ENCODE measurements at places on chromosomes 2 and 18.

GRCh38 chr2:109435901-109436598, 177.7 kb downstream of the SEPTIN10 start:
- no peak for DNase-seq

DNA sequence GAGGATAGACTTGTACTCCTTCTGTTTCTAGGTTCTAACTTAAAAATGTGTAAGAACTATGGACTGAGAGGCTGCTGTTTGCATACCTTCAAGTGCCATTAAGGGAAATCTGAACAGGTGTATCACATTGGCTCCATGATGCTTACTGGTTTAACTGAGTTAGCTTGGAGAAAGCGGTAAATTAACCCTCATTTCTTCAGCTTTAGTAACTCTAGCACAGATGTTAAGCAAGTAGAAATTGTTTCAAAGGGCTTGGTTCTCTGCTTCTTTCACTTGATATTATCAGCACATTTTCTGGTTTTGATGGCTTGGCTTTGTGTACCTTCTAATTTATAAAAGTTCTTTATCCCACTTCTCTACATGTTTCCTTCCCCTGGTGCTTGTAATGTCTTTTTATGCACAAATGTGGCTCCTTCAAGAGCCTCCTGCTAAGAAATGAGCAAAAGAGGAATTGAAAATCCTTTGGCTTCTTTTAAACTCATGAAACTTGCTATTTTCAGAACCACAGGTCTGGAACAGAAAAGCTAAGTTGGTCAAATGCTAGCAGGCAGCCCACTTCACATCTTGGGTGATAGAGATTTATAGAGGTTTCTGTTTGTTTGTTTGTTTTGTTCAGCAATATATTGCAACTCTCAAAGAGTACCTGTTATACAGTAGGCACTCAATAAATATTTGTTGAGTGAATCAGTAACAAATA, 249.9 kb upstream of the THUMPD2 start:
- no peak for DNase-seq

GRCh38 chr18:449374-449773, 51.1 kb downstream of the COLEC12 start:
- DNase-seq = no peak

DNA sequence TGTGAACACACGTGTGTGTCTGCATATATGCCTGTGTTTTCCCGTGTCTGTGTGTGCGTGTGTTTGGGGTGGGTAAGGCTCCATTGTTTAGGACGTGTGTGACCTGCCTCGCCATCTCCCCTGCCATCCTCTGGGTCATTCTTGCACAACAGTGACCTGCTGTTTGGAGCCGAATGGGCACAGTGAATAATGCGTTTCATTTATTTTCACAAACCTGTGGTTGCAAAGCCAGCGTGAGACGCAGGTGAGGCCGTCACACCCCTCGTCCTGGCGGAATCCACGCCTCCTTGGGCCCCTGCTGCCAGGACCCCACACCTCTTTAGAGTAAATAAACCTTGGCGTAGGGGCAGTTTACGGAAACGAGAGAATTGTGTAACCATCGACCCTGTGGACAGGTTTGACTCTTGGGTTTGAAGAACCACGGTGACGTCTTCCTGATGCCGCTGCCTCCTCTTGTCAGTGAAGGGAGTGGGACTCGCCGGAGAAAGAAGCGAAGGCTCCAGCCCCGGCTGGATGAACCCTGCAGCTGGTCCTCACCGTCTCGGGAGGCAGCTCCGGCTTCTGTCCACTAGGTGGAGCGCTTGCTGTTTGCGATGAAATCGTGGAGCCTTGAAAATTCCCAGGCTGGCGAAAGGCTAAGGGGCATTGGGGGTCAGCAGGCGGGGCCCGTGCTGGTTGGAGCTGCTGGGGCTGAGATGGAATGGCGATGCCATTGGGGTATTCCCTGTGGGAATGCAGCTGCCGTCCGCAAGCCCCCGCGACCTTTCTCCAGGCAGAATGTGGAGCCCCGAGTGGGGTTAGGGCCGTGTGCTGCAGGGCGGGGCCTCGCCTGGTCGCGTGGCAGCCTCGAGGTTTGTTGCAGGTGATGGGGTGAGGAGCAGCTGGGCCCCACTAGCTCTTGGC, 81.1 kb downstream of the RTP5 start:
- peak; percentile 69 for DNase-seq

DNA sequence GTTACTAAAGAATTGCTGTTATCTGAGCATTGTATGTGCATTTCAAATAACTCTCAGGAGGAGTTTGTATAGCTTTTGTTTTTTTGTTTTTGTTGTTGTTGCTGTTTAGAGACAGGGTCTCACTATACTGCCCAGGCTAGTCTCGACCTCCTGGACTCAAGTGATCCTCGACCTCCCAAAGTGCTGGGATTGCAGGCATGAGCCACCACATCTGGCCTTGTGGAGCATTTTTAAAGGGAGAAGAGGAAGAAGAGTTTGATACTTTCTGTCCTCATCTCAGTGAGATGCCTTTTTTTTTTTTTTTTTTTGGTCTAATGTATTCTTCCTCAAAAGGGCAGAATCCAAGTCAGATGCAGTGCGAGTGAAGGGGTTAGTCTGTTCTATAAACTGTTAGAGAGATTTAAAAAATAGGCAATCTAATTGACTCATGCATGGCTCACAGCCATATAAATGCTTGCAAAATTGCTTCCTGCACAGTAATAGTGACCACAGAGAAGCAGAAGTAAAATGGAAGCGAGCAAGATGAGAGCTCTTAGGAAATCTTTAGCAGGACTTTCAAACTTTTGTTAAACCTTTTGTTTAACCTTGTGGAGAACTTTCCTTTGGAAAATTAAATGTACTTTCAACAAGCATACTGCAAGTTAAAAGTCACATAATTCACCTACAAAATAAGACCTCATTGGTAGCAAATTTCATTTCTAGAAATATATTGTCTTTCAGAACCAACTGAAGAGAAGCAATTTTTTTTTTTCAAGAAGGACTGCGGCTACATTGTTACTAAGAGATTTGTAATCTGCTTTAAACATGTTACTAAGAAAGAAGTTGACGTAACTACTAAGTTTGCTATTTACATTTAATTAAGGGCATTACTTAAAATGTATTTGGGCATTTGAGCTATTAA, 52.3 kb upstream of the ROCK1 start:
- DNase-seq = peak; percentile 98

GRCh38 chr18:3117493-3118192, 102.1 kb downstream of the MYOM1 start:
- DNase-seq = no peak

DNA sequence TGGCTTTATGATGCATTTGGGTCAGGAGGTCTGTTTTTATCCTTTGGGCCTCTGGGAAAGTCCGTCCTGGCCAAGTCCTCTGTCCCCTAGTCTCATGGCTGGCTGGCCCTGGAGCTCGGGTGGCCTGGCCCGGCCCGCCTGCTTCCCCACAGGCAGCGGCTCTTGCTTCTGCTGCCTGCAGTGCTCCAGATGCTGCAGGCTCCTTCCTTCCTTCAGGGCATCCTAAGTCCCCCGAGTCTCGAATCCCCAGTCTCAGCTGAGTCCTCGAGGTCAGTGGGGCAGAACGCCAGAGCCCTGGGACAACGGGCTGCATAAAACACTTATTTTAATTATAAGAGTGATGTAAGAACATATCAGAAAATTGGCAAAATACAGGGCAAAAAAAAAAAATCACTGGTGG, 71.2 kb downstream of the HPCAL1 start:
- DNase-seq = no peak

GRCh38 chr2:163802284-163802683, 66.5 kb upstream of the FIGN start:
- no peak for DNase-seq

- DNase-seq = no peak
Measured at GRCh38 chr2:71989671-71990070, 158.0 kb downstream of the CYP26B1 start.

DNA sequence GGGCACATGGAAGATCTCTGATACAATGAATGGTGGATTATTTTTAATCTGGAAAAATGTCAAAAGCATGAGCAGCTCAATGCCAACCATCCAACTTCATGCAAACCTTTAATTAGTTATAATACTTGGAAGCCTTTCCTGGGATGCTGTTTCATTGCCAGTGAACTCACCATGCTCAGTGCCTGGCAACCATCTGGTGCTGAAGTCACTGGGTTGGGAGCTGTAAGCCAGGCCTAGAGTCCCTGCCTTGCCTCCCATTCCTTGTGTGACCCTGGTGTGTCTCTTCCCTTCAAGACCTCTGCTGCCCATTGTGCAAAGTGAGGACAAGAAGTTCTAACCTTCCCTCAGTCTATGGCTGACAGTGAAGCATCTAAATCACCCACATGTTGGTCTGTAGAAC, 458.7 kb downstream of the RNF144A start:
- no peak for DNase-seq

GRCh38 chr2:182716650-182716979, 558 bp downstream of the DNAJC10 start:
- no peak for DNase-seq

DNA sequence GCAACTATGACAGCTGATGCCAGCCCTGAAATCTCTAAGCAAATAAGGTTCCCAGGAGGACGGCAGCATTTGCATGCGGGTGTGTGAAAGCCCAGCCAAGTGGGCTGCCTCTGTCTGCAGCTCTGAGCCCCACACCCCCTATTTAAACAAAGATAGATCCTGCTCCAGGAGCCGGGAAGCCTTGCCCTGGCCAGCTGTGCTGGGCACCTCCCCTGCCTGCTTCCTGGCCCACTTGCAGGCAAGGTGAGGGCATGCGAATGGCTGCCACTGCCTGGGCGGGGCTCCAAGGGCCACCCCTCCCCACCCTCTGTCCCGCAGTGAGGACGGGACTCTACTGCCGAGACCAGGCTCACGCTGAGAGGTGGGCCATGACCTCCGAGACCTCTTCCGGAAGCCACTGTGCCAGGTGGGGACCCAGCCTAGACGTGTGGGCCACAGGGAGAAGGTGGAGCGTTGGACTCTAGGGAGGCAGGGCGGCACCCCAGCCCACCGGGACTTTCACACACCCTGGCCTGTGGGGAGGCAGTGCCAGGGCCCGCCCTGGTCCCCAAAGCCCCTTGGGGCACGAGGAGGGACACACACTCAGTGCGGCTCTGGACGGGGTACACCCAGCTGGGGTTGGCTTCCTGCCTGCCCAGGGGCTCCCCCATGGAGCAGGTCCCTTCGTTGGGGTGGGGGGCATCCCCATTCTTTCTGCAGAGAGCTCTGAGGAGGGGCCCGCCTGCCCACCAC, at the start of gene ANO7:
ANO7 (plus strand) TSS at position 317 of the 732 bp plus-strand sequence. CDS start 1,387 bp downstream, outside the sequence.
- DNase-seq = no peak

GRCh38 chr2:203959672-203960071, 23.1 kb downstream of the ICOS start:
- DNase-seq = no peak

DNA sequence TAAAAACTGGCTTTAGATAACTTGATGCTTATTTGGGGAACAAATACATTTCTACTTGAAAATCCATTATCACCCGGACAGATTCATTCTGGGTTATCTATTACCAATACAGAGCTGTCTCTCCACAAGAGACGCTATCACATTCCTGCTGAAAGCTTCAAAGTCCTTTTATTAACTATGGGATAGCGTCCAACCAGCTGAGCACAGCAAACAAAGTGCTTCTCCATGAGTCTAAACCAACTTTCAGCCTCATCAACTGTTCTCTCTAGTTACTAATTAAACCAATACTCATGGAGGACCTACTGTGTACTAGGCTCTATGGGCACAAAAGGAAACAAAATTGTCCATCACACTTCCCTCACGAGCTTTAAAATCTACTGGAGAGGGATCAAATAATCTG, 132.8 kb downstream of the L3MBTL4 start:
- no peak for DNase-seq

GRCh38 chr2:224086226-224086914, 47.3 kb upstream of the SERPINE2 start:
- no peak for DNase-seq

DNA sequence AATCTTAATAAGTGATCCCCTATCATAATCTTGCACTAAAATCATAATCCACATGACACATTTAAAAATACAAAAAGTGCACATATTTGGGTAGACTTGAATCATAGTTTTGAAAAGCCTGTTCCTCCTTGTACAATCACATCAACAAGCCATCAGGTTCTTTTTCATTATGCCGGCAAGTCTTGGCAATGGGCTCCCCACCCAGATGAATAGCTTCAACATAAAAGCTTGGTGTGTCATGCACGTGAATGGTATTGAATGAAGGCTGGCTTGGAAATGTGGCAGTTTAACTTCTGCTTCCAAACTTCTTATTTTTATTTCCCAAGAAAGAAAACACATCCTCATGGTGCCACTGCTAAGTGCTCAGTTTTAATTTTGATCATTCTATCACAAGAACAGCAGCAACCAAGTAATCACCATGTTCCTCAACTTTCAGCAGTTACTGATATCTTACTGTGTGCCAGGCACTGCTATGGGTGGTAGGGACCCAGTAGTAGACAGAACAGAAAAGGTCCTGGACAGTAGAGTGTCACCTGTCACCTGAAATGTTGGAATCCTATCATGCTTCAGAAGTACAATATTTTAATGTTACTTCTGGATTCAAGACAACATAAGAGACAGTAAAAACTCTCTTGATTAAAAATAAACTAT, 89.9 kb downstream of the AP1S3 start:
- DNase-seq = no peak

GRCh38 chr2:219951099-219951498, 323.7 kb downstream of the SLC4A3 start:
- DNase-seq = no peak

- DNase-seq = no peak
Measured at GRCh38 chr2:221202431-221202830, 369.7 kb downstream of the EPHA4 start.

DNA sequence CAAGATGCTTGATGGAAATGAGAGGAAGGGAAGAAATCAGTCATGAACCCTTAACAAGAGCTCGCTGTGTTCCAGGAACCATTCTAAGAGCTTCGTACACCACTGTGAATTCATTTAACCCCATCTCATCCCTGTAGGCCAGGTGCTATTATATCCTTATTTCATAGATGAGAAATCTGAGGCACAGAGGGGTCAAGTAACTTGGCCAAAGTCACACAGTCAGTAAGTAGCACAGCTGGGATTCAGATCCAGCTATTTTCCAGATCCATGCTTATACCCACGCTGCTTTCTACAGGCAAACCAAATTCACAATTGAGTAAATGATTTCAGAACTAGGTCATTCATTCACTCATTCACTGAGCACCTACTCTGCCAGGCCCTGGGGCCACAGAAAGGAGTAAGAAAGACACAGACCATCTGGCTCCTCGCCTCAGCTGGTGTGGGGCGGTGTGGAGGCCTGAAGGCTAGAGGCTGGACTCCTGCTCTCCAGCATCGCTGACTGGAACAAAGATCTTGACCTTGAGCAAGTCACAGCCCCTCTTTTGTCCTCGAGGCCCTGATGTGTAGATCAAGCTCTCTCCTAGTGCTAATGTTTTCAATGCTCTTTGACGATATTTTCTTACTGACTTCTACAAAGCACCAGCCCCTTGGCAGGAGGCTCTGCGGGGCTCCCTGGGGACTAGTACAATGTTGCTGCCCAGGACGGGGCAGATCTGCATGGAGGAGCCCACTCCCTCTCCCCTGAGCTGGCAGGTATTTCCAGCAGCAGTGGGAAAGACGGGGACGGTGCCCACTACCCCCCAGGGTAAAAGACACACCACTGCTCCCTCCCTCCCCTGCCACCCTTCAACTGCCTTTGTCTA, 26.5 kb downstream of the STEAP3 start:
- no peak for DNase-seq

DNA sequence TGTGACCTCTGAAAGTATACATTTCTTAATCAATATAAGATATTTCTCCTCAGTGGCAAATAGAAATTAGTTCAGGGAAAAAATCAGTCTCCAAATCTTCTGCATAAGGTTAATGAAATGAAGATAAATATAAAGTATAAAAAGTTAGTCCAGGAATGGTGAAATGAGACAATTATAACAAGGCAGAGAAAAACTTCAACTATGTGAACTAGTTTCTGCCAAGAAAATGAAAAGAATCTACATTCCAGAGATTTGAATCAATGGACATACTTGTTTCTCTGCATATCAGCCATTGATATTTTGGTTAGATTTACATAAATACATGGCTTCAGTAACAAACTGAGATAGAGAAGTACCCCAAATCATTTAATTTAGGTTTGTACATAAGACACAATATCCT, 249.0 kb downstream of the EXOC6B start:
- no peak for DNase-seq
